ENCODE measurements at places on chromosomes 1 and 21.

GRCh38 chr21:40179166-40179565 lies 311.9 kb downstream of the PCP4 start:
- DNase-seq: no peak

DNA sequence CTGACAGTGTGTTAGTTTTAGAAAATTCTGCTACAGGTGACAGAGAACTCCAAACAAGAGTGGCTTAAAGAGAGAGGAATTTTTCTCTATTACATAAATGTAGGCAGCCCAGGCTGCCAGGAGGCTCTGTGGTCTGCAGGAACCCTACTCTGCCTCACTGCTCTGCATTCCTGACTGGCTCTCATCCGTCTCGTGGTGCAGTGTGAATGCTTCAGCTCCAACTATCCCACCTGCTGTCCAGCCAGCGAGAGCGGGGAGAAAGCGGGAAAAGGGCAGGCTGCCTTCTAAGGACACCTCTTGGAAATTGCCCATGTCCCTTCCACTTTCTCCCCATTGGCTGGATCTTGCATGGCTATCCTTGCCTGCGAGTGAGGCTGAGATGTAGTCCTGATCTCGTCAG lies 131.3 kb downstream of the PEX14 start:
- DNase-seq: no peak

DNA sequence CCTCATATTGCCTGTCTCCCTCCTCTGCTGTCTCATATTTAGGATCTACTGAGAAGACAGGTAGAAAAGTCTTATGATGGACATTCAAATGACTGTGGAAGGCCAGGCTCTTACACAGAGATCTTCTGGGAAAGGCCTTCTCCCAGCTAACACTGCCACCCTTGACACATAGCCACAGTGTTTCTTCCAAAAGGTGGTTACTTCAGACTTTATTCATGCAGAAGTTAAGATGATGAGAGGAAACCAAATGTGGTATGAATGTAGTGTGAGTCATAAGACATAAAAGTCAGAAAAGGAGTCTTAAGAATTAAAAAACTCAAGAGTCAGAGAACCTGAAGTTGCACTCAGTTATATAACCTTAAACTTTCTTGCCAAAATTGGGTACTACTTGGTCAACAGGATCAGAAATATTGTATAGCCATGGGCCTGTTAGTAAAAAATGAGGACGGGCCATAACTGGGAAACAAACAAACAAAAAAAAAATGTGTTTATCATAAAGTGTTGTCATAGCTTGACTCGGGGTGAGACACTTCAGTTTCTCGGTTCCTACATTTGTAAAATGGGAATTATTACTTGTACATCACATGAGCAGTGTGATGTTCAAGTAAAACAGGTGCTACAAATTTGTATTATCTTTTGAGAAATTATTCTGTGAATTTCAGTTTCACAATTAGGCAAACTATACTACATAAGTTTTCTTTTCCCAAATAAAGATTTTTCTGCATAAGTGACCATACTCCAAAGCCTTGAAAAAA lies 1.2 kb upstream of the DENND1B start:
- DNase-seq: peak; percentile 57

- DNase-seq: no peak
These were observed 19.4 kb downstream of the ACOT7 start for GRCh38 chr1:6373961-6374720.

DNA sequence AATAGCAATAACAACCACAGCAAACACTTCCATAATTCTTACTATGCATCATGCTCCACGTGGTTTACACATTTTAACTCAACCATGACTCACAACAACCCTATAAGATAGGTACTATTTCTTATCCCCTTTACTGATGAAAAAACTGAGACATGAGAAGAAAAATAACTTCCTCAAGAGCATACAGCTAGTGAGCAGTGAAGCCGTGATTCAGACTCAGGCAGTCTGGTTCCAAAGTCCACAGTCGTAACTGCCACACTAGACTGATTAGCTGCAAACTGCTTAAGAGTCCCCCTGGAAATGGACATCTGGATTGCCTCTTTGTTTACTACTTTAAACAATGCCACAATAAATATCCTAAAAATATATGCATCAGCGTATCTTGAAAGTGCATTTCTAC lies 55.7 kb downstream of the PLD5 start:
- no peak for DNase-seq

- no peak for DNase-seq
These were observed 6.5 kb upstream of the C1orf146 start for GRCh38 chr1:92211166-92211565.

DNA sequence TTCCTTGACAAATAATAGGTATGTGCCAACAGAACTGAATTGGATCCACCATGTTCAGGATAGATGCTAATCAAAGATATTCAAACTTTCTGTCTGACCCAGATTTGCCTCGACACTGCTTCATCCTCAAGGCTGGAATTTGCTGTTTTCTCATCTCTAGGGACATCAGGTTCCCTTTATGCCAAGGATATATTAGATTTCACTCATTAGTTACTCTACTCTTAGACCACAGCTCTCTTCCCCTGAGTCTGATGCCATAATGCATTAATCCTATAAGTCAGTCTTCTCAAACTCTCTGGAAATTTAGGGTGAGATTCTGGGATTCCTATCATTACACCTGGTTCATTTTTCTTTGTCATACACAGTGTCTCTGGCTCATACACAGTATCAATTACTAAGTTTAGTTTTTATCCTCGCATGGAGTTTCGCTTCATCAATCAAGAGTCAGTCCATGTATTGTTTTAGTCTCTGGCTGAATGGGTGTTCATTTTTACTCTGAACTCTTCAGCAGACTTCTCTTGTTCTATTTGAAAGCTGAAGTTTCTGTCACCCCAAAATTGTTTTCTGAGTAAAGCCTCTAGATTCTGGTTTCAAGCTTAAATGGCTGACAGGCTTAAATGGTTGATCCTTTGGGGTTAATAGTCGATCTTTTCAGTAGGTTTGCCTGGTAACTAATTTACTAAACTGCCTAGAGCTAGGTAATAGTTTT lies 9.3 kb upstream of the DCAF6 start:
- DNase-seq: no peak

- no peak for DNase-seq
These were observed 32.8 kb upstream of the MAN1C1 start for GRCh38 chr1:25583519-25584370.

DNA sequence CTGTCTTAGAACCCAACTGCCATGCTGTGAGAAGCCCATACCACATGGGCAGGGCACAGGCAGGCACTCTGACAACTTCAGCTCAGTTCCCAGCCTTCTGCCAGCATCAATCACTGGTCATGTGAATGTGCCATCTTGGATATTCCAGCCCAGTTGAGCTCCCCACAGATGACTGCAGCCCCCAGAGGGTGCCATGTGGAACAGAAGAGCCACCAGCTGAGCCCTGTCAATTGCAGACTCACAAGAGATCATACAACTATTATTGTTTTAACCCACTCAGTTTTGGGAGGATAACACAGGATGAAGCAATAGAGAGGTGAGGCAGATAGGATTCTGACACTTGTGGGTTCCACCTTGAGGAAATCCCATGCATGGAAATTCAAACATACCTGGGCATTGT lies 78.4 kb upstream of the ZBTB40 start:
- DNase-seq: no peak

DNA sequence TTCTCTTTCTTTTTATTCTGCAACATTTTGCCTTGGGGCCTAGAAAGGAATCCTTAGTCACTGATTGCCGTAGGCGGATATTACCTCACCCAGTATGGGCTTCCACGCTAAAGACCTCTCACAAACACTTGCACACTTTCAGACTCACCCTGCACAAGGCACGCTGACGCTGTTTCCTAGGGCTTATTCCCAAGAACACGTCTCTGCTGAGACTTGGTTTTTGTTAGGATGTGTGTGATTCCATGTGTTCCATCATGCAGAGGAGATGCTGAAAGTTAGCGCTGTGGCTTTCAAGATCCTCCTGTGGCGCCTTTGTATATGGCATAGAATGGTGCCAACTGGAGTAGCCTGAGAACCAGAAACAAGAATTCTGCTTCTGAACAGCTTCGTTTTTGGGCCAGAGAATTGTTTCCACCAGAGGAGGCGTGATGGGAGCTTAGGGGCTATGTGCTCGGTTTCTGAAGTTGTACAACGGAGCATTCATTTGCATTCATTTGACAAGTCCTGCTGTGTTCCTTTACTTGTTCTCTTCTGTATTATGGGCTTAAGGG lies 297.0 kb downstream of the DISC1 start:
- no peak for DNase-seq
